Spleen (tissue), 13 donors: ENCODE measurements at places on chromosomes 11 and 22.

GRCh38 chr11:306645-307371 is 808 bp upstream of the IFITM2 start:
- peak; percentile 83 for DNase-seq

DNA sequence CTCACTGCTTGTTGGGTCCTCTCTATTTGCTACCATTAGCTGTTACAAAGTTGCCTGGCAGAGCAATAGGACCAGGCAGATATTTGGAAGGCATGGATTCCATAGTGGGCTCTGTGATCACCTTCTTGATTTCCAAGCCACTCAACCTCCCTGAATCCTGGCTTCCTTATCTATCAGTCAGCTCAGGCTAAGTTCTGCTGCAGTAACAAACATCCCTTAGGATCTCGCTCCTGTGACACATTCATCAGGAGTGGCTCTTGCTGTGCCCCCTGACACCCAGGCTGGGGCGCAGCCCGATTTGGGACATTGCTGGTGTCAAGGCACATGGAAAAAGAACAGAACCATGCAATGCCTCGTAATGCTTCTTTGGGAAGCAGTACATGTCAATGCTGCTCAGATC is 503.9 kb downstream of the TBC1D22A start:
- DNase-seq, result no peak

DNA sequence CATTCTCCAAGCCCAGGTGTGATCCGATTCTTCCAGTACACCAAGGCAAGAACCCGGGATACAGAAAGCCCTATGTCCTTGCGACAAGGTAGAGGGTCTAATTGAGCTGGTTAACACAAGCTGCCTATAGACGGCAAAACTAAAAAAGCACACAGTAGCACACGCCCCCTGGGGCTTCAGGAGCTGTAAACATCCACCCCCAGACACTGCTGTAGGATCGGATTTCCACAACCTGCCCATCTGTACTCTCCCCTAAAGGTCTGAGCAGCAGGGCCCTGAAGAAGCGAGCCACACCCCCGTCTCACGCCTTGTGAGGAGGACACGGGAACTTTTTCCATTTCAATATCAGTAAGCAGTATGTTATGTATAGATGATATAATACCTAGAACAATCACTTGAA is 624.7 kb downstream of the BUD13 start:
- DNase-seq, result no peak

DNA sequence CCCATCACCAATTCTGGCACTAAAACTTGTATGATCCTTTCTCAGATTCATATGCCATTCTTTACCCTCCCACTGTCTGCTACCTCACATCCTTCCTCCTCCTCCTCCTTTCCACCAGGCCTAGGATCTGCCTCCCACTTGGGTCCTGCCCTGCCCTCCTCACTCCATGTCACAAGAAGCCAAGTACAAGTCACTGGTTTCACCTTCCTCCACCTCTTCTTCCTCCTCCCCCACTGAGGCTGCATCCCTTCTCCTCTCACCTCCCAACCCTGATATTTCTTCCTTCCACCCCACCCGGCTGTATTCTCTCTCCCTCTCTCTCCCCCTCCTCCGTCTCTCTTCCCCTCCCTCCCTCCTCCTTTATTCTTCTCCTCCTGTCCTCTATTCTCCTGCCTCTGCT is 46.6 kb downstream of the LARGE1 start:
- DNase-seq, result no peak

DNA sequence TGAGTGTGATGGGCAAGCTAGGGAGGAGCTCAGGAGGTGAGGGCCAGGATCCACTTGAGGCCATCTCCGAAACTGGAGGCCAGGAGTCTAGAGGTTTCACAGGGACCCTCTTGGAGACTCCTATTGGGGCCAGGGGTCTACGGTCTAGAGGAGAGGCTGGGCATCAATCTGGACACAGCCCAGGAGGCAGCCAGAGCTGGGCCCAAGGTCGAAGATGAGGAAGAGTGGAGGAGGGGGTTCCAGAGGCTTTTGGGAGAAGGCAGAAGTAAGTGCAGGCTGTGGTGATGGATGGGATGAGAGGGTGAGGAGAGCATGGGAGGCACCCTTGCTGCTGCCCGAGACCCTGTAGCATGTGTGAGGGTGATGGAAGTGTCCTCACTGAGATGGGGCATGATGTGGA is 56.6 kb downstream of the LRRC32 start:
- DNase-seq, result peak; percentile 41

- DNase-seq, result no peak
Observed at GRCh38 chr11:45580399-45580798, 85.0 kb downstream of the CHST1 start.

- DNase-seq, result no peak
Observed at GRCh38 chr11:108606495-108607160, 13.1 kb upstream of the EXPH5 start.

- DNase-seq, result no peak
Observed at GRCh38 chr22:32281072-32281471, 25.9 kb upstream of the SLC5A4 start.

- DNase-seq, result no peak
Observed at GRCh38 chr11:93791493-93791892, 7.4 kb downstream of the MED17 start.

DNA sequence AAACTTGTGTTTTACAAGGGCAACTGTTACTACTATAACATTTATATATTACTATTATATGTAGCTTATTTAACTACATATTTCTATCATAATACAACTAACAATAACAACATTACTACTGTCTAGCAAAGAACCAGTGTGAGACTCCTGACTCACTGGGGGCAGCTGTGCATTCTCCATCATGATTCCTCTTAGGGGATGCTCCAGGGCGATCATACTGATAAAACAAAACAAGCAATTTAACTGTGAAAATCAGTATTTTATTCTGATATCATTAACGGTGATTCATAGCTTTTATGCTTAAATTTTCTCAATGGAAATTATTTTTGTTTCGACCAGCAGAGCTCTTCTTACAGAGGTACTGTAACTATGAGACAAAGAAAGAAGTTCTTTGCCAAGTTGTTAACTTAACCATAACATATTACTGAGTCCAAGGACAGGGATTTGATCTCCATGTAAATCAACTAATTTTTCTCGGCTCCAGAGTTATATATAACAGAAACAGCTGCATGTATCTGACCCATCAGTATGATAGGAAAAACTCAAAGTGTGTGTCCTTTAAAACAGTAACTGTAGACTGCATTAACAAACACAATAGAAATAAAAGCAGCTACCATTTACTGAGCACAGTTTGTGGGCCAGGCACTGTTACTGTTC is 24.8 kb upstream of the FNBP4 start:
- DNase-seq, result no peak

GRCh38 chr11:66347425-66348276 is at the start of gene B4GAT1:
TSS of gene B4GAT1 (minus strand) at chr11:66347629. CDS start at chr11:66347545, 84 bp downstream.
- peak; percentile 88 for DNase-seq

- DNase-seq, result no peak
Observed at GRCh38 chr22:46462726-46463371, 74.6 kb downstream of the CELSR1 start.

GRCh38 chr11:102428696-102429095 is 23.9 kb downstream of the TMEM123 start:
- no peak for DNase-seq

DNA sequence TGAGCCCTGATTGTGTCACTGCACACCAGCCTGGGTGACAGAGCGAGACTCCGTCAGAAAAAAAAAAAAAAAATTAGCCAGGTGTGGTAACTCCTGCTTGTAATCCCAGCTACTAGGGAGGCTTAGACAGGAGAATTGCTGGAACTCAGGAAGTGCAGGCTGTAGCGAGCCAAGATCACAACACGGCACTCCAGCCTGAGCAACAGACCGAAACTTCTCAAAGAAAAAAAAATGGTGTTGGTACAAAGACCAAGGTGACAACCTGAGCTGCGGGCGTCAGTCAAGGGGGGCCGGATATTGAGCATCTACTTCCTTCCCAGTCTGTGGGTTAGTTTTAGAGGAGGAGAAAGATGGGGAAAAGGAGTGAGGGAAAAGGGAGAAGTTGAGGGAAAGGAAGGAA is 48.5 kb upstream of the HSPA8 start:
- peak; percentile 32 for DNase-seq

- no peak for DNase-seq
Observed at GRCh38 chr22:26552466-26552865, 37.5 kb downstream of the TPST2 start.

GRCh38 chr11:33907421-33907820 is 15.5 kb upstream of the LMO2 start:
- no peak for DNase-seq

DNA sequence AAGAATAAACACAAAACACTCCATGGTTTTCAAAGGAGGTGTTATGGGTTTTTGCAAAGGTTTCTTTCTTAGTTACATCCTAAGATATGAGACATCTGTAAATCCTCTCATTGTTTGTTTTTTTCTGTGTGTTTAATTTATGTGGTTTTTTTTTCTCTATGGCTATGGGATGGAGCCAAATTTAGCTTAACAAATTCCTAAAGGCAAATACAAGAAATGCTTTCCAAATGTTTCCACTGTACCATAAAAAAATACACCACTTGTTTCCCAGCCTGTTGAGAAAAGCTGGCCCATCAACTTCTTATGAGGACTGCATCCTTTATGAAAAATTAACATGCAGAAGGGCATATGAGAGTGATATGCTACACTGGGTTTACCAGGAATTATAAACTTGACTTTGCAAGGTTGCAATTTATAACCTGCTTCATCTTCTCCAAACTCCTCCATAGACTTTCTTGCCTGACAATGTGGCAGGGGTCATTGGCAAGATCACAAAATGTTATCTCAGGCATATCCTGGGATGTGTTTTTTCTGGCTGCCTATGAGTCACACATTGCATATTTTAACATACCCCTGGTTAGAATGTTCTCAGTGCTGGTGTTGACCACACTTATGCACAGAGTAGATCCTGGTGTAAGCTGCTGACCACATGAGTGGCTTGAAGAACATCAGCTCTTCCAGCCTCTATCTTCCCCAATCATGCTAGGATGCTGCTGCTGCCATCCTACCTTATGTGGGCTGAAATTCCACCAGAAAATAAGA is 137.6 kb upstream of the TTC12 start:
- no peak for DNase-seq

DNA sequence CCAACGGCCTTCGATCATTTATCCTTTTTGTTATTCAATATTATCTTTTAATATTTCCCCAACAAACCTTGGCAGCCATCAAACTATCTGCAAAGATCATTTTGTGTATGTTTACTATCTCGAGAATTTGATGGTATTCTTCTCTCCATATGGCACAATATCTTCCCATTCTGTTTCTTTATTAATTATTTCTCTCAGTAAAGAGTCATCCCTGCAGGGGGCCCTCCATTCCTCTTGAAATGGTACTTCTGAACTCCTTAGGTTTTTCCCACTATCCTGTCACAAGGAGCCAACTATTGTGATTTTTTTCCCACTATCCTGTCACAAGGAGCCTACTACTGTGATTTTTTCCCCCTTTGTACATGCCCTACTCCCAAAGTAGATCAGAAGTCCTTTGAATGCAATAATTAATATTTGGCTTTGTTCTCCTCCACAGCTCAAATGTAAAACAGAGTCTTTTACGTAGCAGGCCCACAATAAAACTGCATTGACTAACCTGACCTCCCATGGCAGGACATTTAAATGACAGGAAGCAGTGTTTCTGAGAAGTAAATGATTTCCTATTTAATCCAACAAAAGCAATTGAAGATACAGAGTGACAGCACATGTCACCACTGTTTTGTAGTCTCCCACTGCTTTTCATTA is 43.3 kb downstream of the PDGFD start:
- no peak for DNase-seq

GRCh38 chr22:28817919-28818859 is 17.8 kb upstream of the XBP1 start:
- peak; percentile 49 for DNase-seq

- DNase-seq, result no peak
Observed at GRCh38 chr11:109347304-109347703, 74.7 kb upstream of the C11orf87 start.

GRCh38 chr11:108871867-108872266 is 207.0 kb downstream of the DDX10 start:
- DNase-seq, result no peak

GRCh38 chr11:130947481-130947880 is 31.2 kb upstream of the SNX19 start:
- DNase-seq, result no peak

DNA sequence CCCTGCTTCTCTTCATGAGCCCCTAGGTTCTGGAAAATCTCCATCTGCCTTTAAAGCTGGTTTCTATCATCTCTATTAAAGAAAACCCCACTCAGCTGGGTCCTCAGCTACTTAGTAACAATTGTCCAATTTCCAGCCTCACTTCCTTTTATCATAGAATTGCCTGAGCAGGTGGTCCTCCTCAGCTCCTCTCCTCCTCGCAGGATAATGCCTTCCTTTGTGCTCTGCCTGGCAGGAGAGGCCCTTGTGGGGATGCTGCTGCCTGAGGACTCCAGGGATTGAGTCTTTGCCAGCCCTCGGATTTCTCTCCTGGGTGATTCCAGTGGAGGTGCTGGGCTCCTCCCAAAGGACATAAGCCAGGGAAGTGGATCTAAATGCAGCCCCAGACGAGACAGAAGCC is 448.3 kb downstream of the INSC start:
- no peak for DNase-seq

- DNase-seq, result no peak
Observed at GRCh38 chr22:24686280-24686679, 83.3 kb downstream of the GGT1 start.

GRCh38 chr22:35054064-35054463 is 11.9 kb upstream of the ISX start:
- no peak for DNase-seq

DNA sequence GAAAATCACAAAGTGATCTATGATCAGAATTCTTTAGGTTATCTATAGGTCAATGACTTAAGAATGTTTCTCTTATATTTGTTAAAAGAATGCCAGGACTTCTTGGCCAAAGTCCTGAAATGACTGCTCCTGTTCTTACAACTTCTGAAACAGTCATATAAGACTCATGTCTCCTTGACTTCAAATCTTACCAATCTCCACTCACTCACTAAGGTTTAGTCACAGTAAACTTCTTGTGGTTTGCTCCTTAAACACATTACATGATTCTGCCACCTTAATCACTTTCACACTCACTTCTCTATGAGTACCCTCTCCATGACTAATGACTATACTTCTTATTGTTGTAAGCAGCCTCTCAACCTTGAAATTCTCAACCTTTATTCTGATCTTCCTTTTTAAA is 648.7 kb upstream of the CCDC179 start:
- DNase-seq, result no peak

GRCh38 chr11:22671751-22672150 is 5.3 kb downstream of the GAS2 start:
- DNase-seq, result no peak

- DNase-seq, result no peak
Observed at GRCh38 chr11:7595016-7595866, 78.1 kb downstream of the CYB5R2 start.
